Fibroblast of skin of back (primary cell): ENCODE measurements at places on chromosomes 12 and 14.

DNA sequence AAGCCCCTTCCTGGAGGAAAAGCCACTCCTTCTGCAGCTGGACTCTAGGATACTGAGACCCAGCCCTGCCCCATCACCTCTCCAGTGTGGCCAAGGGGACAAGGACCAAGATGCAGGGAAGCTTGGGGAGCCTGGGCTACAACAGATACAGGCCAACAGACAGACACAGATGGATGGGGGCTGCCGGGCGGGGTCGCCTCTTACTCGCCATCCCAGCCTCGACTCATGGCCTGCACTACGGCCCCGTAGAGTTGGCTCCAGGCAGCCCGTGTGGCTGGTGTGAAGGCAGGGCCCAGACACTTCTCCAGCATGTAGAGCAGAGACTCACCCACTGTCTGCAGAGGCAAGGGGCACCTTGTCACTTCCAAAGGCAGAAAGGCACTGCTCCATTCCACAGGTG is 4.7 kb downstream of the NGB start:
- DNase-seq, result no peak

DNA sequence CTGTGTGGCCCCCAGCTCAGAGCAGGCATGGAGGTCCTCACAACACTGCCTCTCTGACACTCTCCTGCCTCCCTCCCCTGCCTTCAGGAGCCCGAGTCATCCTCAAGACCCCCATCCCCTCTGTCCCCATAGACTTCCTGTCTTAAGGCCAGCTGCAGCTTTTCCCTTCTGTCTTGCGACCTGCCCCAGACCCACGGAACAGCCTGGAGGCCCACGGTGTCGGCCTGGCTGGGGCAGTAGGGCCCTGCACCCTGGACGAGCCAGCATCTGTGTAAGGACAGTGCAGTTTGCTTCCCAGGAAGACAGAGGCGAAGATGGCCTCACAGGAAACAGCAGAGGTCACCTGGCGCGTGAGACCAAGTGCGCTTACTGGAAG is 9.7 kb downstream of the TEDC1 start:
- no peak for DNase-seq

DNA sequence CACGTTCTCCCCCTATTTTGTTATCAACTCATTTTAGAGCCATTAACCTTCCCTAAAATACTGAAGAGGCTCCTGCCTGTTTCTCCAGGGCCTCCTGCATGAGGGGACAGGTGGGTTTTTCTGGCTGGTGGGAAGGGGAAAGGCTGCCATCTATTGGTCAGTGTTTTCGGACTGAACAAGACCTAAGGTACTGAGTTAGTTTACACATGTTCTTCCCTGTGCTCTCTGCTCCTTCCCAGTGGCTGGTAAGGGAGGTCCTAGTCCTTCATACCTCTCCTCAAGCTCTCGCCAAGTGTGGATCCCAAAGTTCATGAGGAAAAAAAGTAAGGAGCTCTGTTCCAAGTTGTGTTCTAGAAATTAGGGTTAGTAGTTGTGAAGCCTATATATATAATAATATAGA is 357.5 kb downstream of the FSCB start:
- DNase-seq, result no peak

DNA sequence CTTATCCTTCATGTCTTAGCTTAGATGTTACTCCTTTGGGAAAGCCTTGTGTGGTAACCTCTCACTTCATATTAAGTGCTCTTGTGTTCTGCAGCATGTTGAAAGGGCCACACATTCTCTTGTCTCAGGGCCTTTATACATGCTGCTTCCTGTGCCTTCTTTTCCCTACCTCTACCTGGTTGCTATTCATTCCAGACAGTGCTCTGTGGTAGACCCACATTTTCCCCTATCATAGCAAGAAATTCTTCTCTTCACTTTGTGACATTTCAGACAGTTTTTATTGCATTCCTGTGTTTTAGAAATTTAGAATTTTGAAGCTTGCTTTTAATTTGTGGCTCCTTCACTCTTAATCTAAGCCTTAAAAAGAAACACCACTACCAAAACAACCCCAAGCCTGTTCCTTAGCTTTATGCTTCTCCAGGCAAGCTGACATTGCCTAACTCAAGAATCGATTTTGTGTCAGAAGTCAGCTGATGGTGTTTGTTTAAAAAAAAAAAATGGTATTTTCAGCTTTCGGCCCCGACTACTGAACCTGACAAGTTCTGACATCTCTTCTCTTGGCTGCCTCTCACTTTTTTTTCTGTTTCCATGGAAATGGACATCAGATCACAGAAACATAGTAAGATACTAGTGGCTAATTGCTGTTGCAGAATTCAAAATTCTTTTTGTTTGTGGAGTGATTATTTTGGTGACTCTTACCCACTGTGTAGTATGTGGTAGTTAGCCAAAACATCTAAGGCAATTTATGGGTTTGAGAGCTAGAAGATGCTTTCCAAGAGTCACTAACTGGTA is 156.3 kb downstream of the NUBPL start:
- DNase-seq, result no peak

- DNase-seq, result peak; percentile 67
These were observed 94.7 kb downstream of the SLC2A13 start for GRCh38 chr12:40010899-40011774.

DNA sequence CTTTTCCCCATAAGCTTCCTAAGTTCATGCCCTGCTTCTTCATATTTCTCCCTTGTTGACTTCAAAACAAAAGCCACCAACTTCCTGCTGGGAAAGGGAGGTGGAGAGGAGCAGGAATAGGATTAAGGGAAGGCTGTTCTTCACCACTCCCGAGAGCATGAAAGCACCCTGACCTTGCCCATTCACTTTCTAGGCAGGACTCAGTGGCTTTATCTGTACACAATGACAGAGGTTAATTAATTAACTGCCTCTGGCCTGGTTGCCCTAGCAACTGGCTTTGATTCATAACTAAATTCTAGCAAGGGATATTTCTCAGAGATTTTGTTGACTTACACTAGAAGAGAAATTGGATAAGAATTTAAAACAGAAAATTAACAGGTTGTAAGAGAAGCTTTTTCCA is 396.8 kb downstream of the RPS29 start:
- DNase-seq, result no peak

DNA sequence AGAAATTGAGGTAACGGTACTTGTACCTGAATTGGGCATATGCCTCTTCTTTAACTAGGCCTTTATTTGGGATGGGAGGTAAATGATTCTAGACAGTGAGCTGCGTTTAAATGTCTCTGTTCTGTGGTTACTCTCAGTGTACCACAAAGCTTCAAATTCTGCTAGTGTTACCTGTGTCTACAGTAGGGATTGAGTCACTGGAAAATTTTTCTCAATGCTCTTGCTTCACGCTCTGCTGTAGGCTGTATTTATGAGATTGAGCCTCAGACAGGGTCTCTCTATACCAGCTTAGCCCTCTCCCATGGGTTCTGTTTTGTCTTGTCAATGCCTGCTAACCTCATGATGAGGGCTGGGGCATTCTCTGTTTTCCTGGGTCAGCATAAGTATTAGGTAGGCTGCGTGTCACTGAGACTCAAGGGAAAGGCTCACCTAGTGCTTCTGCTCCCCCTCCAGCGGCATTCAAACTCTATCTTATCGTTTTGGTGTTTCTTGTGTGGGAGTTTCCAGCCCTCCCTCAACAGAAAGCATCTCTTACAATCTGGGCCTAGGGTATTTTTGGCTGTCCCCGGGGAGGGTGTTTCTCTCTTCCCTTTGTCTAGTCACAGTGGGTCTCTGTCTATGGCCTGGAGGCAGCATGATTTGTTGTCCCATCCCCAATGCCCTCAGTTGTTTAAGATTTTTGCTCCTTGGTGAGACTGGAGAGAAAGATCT is 285.8 kb downstream of the ADGRD1 start:
- DNase-seq, result no peak

- DNase-seq, result no peak
These were observed 280.0 kb downstream of the RAD51B start for GRCh38 chr14:68099495-68100045.

DNA sequence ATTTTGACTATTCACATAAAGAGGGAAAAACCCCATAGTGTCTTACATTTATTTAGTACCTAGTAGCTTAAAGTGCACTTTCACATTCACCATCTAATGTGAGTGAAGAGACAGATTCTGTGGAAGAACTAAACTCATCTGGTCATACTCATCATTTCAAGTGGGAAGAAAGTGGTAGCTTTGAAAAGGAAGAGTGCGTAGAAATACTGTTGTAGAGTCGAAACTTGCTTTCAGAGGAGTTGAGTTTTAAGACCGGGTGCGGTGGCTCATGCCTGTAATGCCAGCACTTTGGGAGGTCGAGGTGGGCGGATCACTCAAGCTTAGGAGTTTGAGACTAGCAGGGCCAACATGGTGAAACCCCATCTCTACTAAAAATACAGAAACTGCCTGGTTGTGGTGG is 222.2 kb downstream of the ERC1 start:
- no peak for DNase-seq

DNA sequence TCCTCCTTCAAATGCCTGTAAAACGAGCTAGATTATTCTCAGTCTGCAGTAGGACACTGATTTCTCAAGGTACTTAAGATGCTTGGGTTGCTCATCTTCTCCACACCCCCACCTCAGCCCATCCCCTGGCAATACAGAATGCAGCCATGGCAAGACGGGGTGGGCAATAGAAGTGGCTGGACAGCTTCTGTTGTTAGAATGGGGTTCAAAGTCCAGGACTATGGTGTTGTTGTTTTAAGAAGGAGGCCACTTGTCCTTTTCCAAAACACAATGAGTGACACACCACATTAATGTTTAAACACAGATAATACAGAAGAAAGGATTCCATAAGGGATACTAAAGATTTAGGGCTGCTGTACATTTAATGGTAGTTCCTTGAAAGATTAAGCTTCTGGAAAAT is 188.9 kb upstream of the BCL2L14 start:
- DNase-seq, result no peak

DNA sequence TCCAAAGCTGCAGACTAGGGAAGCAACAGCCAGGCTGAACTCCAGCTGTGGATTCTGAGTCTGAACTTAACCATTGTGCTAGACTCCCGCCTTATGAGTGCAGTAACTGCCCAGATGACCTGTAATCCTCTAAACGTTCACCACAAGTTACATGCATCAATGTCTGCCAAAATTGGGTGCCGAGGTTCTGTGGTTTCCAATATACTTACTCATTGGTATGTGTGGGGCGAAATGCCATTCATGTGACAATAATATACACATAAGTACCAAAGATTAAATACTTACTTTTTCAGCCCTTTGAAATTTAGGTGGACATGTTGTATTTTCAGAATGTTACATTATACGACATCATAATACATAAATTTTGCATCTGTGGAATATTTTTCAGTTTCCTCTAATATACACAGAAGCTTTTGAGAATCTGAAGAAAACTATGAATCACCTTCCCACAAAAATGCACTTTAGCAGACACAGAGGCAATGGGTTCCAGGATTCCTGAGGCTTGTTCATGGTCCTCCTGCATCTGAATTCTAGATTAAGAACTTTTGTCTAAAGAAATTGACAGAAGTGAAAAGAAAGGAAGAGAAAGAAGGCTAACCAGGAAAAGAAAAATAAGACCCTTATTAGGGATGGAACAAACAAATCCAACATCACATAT is 31.7 kb downstream of the GRIP1 start:
- peak; percentile 95 for DNase-seq

DNA sequence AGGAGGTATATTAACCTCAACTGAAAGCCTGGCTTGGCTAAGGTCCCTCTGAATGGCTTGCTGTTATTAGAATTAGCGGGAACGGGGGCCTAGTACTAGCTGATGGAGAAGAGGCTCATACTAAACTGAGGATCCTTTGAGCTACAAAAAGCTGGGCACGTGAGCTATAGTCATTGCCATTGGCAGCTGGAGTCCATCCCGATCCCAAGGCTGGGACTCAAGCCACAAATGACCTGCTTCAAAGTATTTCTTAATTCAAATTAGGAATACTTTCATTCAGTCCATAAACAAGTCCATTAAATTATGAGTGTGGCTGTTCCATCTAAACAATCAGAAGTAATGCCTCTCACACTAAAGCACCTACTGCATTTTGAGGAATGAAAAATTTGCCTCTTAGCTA is 114.5 kb downstream of the DACT1 start:
- no peak for DNase-seq

GRCh38 chr12:98737322-98737712 is 92.2 kb downstream of the APAF1 start:
- no peak for DNase-seq

- DNase-seq, result no peak
These were observed 3.3 kb downstream of the FBXL14 start for GRCh38 chr12:1591034-1591433.

- no peak for DNase-seq
These were observed 139.8 kb downstream of the TMTC2 start for GRCh38 chr12:82826505-82826904.

- no peak for DNase-seq
These were observed 160.4 kb downstream of the NTF3 start for GRCh38 chr12:5592310-5592709.

- peak; percentile 65 for DNase-seq
These were observed 286.9 kb upstream of the PRKD1 start for GRCh38 chr14:30214461-30215090.

GRCh38 chr12:49357103-49357678 is 10.1 kb upstream of the SPATS2 start:
- DNase-seq, result peak; percentile 77

DNA sequence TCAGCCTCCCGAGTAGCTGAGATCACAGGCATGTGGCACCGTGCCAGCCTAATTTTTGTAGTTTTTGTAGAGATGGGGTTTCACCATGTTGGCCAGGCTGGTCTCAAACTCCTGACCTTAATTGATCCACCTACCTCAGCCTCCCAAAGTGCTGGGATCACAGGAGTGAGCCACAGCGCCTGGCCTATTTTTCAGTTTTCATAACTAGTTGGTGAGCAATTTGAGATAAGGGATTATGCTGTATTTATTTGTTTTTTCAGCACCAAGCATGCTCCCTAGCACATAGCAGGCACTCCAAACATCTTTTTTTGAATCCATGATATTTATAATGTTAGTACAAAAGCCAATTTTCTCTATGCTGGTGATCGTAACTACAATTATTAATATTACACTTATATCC is 541.2 kb downstream of the SNAPC1 start:
- no peak for DNase-seq

DNA sequence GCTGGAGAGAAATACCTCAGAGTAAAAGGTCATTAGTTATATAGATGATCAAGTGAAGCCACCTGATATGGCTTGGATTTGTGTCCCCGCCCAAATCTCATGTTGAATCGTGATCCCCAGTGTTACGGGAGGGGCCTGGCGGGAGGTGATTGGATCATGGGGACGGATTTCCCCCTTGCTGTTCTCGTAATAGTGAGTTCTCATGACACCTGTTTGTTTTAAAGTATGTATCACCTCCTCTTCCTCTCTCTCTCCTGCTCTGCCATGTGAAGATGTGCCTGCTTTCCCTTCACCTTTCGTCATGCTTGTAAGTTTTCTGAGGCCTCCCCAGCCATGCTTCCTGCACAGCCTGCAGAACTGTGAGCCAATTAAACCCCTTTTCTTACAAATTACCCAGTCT is 124.8 kb downstream of the FOXA1 start:
- no peak for DNase-seq

DNA sequence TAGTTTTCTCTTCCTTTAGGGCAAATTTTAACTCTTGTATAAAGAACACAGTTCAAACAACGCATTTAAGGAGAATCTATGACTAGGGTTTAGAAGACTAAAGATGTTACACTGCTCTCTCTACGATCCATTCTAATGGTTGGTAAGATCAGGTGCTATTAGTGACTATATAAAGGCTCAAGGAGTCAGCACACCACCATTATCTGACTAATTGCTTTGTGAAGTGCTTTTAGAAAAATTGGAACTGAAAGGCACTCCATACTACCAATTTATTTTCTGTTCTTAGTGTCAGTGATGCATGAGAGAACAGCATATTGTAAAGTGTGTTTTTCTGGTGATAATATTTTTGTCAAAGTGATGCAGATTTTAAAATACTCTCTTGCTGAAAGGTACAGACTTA is 136.8 kb downstream of the SYT1 start:
- DNase-seq, result no peak

- DNase-seq, result peak; percentile 72
These were observed 15.9 kb downstream of the HHIPL1 start for GRCh38 chr14:99660794-99661193.
